ENCODE measurements at places on chromosomes 5 and 9.

DNA sequence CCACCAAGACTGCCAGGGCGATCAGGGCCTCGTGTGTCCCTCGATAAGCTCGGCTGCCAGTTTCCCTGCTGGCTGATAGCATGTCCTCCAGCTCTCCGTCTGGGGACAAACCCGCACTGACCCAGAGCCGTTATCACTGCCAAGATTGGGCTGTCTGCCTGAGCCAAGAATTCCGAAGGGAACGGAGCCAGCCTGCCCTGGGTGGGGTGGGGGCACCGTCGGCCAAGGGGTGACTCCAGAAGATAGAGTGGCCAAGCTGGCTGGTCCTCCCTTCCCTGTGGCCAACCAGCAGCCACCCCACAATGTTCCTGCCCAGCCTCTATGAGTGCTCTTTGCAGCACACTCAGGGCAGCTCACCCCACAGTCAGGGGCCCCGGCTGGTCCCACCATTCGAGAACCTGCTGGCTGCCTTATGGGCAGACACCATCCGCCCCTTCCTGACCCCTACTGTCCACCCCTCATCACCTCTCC lies 29.4 kb downstream of the HRH2 start:
- DNase-seq: no peak

- DNase-seq: no peak
Measured at GRCh38 chr5:174316326-174316725, 270.8 kb downstream of the NSG2 start.

DNA sequence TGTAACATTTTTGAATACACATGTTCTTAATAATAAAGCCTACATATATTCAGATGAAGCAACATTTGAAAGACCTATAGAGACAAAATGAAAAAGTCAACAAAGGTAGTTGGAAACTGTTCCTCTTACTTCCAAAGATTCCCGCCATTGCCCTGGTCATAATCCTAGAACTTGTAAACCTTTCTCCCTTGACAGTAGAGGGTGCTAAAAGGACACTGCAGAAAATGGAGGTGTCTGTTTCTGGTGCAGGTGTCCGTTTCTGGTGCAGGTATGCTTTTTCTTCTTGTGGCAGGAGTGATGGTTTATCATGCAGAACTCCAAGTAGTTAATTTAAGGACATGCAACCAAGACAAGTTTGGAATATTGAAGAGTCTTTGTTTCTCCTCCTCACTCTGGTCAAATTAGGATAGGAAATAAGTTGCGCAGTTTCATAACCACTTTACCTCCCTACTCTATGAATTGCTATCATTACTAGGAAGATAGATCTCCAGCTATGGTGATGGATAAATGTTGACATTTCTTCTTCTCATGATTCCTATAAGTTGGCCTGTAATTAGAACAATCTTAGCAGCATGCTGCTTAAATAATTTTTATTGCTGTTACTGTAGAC lies 56.0 kb upstream of the FAM174A start:
- DNase-seq: no peak

GRCh38 chr9:73597771-73598170 lies 446.1 kb downstream of the ANXA1 start:
- peak; percentile 35 for DNase-seq

DNA sequence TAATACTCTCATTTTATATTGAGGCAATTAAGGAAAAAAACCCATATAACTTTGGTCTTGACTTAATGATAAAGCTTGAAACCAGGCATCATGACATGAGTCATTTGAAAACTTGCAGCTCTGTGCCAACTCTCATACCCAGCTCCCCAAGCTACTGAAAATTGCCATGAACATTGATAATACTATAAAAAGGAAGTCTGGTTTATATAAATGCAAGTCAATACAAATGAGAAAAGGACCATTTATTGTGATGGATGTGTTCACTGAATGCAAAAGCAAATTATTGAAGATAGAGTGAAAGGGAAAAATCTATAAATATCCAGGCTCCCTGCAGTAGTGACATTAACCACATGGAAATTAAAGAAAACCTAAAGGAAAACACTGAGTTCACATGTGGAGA lies 116.3 kb downstream of the DEPDC1B start:
- no peak for DNase-seq

- DNase-seq: no peak
Measured at GRCh38 chr9:34510497-34511468, 12.0 kb downstream of the ENHO start.

- DNase-seq: no peak
Measured at GRCh38 chr5:95953021-95953702, 8.5 kb downstream of the ELL2 start.
